Osteoblast (primary cell): ENCODE measurements at places on chromosomes 1 and 21. TPM values are rescaled to one million over a fixed set of nuclear protein-coding genes. Genes with fewer than 3 reads are reported as not detected.

The RGS21 gene
- not detected in 2 replicates for total RNA-seq

The NTNG1 gene
- 3.6 and 6.2 TPM in 2 replicates for total RNA-seq

The BRINP2 gene
- not detected in 2 replicates for total RNA-seq

The CIART gene
- total RNA-seq: 15.6 and 16.3 TPM in 2 replicates

The ZNF683 gene
- total RNA-seq: not detected in 2 replicates

The BPNT1 gene
- total RNA-seq: 18.1 and 18.6 TPM in 2 replicates

The SEMA6C gene
- total RNA-seq: 1.5 and 2.2 TPM in 2 replicates

The HNRNPCL4 gene
- not detected in 2 replicates for total RNA-seq

The MATN1 gene
- under 0.01 TPM in 1 of 2 replicates, not detected in the other for total RNA-seq

The LRP8 gene
- total RNA-seq: 8.3 and 11.2 TPM in 2 replicates

The ZSCAN20 gene
- total RNA-seq: 9.8 and 11.2 TPM in 2 replicates

The SLAMF1 gene
- not detected in 2 replicates for total RNA-seq

The SZRD1 gene
- total RNA-seq: 63.6 and 66.2 TPM in 2 replicates

The GBP6 gene
- total RNA-seq: not detected in 2 replicates

The ANGPTL3 gene
- total RNA-seq: under 0.01 TPM in 1 of 2 replicates, not detected in the other

The BRDT gene
- total RNA-seq: not detected in 2 replicates

The PDE4B gene
- 19.2 and 21.4 TPM in 2 replicates for total RNA-seq

The CDC14A gene
- 6.5 and 6.9 TPM in 2 replicates for total RNA-seq

The CD1D gene
- under 0.01 TPM in 1 of 2 replicates, not detected in the other for total RNA-seq

The BSDC1 gene
- 68.0 and 69.0 TPM in 2 replicates for total RNA-seq

The IL12RB2 gene
- not detected in 2 replicates for total RNA-seq

The LCE2D gene
- not detected in 2 replicates for total RNA-seq

The C2CD4D gene
- not detected in 2 replicates for total RNA-seq

The IFI44L gene
- 28.3 and 49.2 TPM in 2 replicates for total RNA-seq

The SOX13 gene
- 6.8 and 9.0 TPM in 2 replicates for total RNA-seq

The VPS72 gene
- 34.7 and 35.1 TPM in 2 replicates for total RNA-seq

The KISS1 gene
- total RNA-seq: not detected in 2 replicates

The RASAL2 gene
- total RNA-seq: 59.4 and 61.3 TPM in 2 replicates

The DSTYK gene
- 16.5 and 18.1 TPM in 2 replicates for total RNA-seq

The ATP1A2 gene
- 0.72 and 1.2 TPM in 2 replicates for total RNA-seq

The RAB42 gene
- total RNA-seq: 5.0 and 5.1 TPM in 2 replicates
